ENCODE measurements at places on chromosomes 1 and 21. TPM values are rescaled to one million over a fixed set of nuclear protein-coding genes. Genes with fewer than 3 reads are reported as not detected.

DNA sequence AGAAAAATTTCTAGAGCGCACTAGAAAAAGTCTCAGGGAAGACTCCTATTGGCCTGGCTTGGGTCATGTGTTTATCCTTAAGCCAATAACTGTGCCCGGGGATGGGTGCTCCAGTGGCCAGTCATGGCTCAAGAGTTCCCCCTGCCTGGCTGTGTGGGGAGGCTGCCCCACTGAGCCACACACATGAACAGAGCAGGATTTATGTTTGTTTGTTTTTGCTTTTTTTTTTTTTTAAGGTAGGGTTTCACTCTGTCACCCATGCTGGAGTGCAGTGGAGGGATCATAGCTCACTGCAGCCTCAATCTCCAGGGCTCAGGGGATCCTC is 21.8 kb downstream of the EDN2 start:
- peaks cover 2% of the 10 kb centered on the region for H3K4me1 ChIP-seq
- no peak overlapping the region for H3K4me3 ChIP-seq
- DNase-seq = no peak
- peaks cover 3% of the 10 kb centered on the region for H3K27me3 ChIP-seq
- no peak overlapping the region for H3K27ac ChIP-seq

- no peaks in the 10 kb centered on the region for H3K36me3 ChIP-seq
- no peak for DNase-seq
- H3K4me3 ChIP-seq = no peak overlapping the region
- H3K27ac ChIP-seq = no peak overlapping the region
- no peaks in the 10 kb centered on the region for H3K4me1 ChIP-seq
Measured at GRCh38 chr1:15808955-15809354, 1.5 kb upstream of the UQCRHL start.

DNA sequence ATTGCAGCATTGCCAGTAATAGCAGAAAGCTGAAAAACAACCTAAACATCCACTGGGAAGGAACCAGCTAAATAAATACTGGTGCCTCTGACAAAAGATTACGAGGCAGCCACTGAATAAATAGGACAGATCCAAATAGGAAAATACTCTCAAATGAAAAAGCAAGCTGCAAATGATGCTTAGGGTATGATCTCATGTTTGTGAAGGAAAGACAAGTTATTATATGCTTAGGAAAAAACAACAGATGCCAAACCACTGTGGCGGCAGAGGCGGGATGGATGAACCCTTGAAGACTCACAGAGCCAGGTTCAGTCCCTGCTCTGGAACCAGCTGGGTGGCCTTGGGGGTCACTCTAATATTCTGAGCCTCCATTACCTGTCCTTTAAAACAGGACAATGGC is 41.6 kb downstream of the MATN1 start:
- peaks cover 40% of the 10 kb centered on the region for H3K27me3 ChIP-seq
- no peak for DNase-seq
- H3K4me3 ChIP-seq = no peak overlapping the region

DNA sequence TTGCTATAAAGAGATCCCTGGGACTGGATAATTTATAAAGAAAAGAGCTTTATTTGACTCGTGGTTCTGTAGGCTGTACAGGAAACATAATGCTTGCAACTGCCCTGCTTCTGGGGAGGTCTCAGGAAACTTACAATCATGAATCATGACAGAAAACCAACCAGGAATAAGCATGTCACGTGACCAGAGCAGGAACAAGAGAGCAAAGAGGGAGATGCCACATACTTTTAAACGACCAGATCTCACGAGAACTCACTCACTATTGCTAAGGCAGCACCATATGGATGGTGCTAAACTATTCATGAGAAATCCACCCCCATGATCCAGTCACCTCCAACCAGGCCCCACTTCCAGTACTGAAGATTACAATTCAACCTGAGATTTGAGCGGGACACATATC is 49.8 kb upstream of the RCC1 start:
- H3K27me3 ChIP-seq = no peaks in the 10 kb centered on the region
- no peak overlapping the region for H3K4me3 ChIP-seq
- peak overlapping the region; percentile 14 for H3K27ac ChIP-seq
- peaks cover 5% of the 10 kb centered on the region for H3K36me3 ChIP-seq

DNA sequence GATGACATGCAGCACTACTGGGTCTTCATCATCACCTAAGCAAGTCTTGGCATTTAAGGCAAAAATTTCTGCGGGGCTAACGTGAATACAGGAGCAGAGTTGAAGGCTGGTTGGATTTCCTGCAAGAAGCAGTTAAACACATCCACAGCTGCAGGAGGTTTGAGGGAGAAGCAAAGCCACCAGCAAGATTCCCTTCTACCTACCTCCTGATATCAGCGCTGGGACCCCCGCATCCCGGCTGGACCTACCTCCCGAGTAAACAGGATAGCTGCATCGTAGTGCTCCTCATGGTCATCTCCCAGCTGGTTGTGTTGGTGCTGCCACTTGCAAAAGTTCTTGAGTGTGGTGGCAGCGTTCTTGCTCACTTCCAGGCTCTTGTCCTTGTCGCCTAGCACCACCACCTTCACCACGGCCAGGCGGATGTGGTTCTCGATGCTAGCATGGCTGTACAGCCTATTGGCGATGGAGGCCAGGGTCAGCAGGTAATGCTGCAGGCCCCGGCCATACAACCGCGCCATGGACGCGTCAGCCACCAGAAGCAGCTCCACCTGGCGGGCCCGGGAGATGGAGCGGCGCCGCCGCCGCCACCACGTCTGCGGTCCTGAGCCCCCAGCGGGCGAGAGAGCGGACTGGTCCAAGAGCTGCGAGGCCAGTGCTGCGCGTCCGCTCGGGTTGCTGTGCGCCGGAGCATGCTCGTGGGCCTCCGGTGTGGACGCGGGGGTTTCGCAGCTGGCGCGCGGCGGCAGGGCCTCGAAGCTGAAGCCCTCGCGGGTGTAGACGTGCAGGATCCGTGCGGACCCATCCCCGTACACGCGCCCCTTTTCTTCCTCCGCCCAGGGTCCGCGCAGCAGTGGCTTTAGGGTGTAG is 1.6 kb downstream of the ADAMTS5 start:
- no peaks in the 10 kb centered on the region for H3K36me3 ChIP-seq
- H3K27ac ChIP-seq = no peak overlapping the region
- no peak for DNase-seq
- peaks cover 4% of the 10 kb centered on the region for H3K4me1 ChIP-seq
- H3K4me3 ChIP-seq = peak overlapping the region; percentile 66

DNA sequence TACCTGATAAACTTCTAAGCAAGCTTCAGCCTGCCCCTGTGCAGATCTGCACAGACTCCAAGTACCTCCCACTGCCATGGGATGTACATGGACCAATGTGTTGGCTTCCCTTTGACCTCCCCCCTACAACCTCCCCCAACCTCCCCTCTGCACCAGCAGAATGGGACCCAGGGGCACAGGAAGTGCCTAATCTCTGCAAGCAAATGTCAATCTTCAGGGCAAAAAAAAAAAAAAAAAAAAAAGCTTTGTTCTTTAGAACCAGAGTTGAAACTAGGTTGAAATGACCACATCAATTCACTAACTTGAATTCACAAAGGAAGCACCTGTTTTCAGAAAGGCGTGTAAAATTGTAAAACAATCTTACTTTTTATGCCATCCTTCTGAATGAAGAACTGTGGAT is 53.9 kb upstream of the TIAM1 start:
- no peak overlapping the region for H3K27ac ChIP-seq
- no peak for DNase-seq
- no peaks in the 10 kb centered on the region for H3K4me1 ChIP-seq
- no peaks in the 10 kb centered on the region for H3K36me3 ChIP-seq
- H3K27me3 ChIP-seq = no peaks in the 10 kb centered on the region

GRCh38 chr1:17099616-17100340 is 19.5 kb downstream of the PADI2 start:
- no peak overlapping the region for H3K27ac ChIP-seq
- no peak overlapping the region for H3K4me3 ChIP-seq
- H3K4me1 ChIP-seq = no peaks in the 10 kb centered on the region
- no peaks in the 10 kb centered on the region for H3K36me3 ChIP-seq
- no peak for DNase-seq

DNA sequence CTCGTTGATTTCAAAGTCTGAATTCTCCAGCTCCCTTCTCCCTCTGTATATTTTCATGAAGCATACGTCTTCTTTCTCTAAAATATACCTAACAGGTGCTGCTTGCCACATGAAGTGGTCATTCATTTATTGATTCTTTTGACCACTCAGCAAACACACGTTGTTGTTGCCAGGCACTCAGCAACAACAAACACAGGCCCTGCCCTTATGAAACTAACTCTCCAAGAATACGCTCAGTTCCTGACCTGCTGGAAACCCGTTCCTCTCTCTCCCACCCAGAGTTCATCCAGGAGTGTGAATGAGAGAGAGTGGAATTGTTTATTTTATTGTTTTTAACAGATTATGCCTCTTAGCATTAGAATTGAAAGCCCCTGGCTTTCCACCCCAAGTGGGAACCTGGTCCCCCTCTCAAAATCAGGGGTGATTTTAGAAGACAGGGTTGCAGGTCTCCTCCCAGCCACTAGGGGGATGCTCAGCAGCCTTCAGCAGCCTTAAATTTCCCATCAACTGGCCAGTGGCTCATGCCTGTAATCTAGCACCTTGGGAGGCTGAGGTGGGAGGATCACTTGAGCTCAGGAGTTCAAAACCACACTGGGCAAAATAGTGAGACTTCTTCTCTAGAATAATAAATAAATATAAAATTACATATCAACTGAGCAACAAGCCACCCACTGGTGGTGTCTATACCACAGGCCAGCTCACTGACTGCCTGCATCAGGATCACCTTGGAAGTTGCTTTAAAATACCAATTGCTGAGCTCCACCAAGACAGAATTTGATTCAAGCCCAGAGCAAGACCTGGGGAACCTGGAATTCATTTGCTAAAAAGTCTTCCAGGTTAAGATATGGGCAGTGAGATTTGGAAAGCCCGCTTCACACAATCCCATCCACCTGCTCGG is 181.0 kb upstream of the KLHDC7A start:
- no peak for DNase-seq
- no peaks in the 10 kb centered on the region for H3K36me3 ChIP-seq
- no peaks in the 10 kb centered on the region for H3K4me1 ChIP-seq
- H3K27me3 ChIP-seq = no peaks in the 10 kb centered on the region
- H3K27ac ChIP-seq = no peak overlapping the region

GRCh38 chr1:158800526-158800925 is 19.5 kb upstream of the OR6N2 start:
- H3K4me1 ChIP-seq = no peaks in the 10 kb centered on the region
- H3K36me3 ChIP-seq = no peaks in the 10 kb centered on the region
- DNase-seq = no peak
- no peaks in the 10 kb centered on the region for H3K27me3 ChIP-seq

- H3K27ac ChIP-seq = no peak overlapping the region
- H3K4me1 ChIP-seq = peaks cover 10% of the 10 kb centered on the region
- H3K36me3 ChIP-seq = no peaks in the 10 kb centered on the region
- no peak overlapping the region for H3K4me3 ChIP-seq
- no peaks in the 10 kb centered on the region for H3K27me3 ChIP-seq
- no peak for DNase-seq
Measured at GRCh38 chr21:45763506-45763905, 120.0 kb downstream of the PCBP3 start.

DNA sequence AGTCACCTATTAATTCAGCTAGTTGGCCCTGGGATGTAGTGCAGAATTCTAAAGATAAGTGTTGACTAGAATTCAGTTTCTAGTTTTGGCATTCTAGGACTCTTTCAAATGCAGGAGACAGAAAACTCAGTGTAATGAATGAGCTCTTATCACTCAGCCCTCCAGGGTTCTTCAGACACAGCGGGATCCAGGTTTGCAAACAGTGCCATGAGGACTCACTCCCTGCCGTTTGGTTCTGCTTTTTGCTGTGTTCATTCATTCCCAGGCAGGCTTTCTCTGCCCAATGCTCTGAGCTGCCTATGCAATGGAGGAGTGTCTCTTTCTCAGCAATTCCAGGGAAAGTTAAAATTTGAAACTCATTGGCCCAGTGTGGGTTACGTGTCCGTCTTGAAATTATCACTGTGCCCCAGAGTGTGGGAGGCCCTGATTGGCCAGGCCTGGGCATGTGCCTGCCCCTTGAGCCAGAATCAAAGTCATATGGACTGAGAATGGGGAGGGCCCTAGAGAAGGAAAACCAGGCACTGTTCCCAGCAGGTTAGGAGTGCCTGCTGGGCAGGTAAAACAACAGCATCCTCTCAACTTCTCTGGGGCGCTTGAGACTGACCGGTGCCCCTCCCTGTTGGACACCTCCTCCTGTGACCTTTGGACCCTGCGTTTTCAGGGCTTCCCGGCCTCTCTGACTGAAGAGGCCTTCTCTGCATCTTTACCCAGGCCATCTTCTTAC is 43.4 kb downstream of the TMEM51 start:
- no peaks in the 10 kb centered on the region for H3K36me3 ChIP-seq
- H3K27ac ChIP-seq = no peak overlapping the region
- no peak overlapping the region for H3K4me3 ChIP-seq
- peaks cover 11% of the 10 kb centered on the region for H3K4me1 ChIP-seq
- DNase-seq = no peak

GRCh38 chr1:53324728-53325297 is 3.1 kb downstream of the LRP8 start:
- H3K4me3 ChIP-seq = no peak overlapping the region
- DNase-seq = peak; percentile 21
- peaks cover 7% of the 10 kb centered on the region for H3K4me1 ChIP-seq
- no peak overlapping the region for H3K27ac ChIP-seq
- H3K27me3 ChIP-seq = no peaks in the 10 kb centered on the region
- H3K36me3 ChIP-seq = peaks cover 10% of the 10 kb centered on the region

DNA sequence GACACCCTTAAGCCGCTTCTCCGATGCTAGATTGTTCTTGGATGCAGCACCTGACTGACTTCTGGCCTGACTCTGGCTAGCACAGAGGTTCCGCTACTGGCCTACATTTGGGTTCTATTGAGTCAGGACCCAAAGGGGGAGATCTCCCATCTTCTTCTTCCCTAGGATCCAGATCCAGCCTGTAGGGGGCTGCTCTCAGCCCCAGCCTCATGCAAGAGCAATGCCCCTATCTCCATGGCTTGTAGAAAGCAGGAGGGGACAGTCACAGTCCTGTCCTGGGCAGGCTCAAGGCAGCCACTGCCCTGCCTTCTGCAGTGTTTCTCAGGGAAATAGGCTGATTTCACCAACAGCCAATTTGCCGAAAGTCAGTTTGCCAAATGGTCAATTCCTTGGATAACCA is 6.3 kb upstream of the ADAR start:
- no peak overlapping the region for H3K4me3 ChIP-seq
- DNase-seq = no peak
- H3K36me3 ChIP-seq = peaks cover 5% of the 10 kb centered on the region
- no peaks in the 10 kb centered on the region for H3K27me3 ChIP-seq

GPR52 gene
- total RNA-seq = 0.55 TPM

C1orf210 gene
- 0.84 TPM for total RNA-seq

ST6GALNAC5 gene
- total RNA-seq = 0.19 TPM

TMEM240 gene
- 7.0 TPM for total RNA-seq

ENAH gene
- total RNA-seq = 829 TPM
